Thoracic aorta (tissue), 2 donors: ENCODE measurements at places on chromosomes 1 and 21. TPM values are rescaled to one million over a fixed set of nuclear protein-coding genes. Genes with fewer than 3 reads are reported as not detected.

DNA sequence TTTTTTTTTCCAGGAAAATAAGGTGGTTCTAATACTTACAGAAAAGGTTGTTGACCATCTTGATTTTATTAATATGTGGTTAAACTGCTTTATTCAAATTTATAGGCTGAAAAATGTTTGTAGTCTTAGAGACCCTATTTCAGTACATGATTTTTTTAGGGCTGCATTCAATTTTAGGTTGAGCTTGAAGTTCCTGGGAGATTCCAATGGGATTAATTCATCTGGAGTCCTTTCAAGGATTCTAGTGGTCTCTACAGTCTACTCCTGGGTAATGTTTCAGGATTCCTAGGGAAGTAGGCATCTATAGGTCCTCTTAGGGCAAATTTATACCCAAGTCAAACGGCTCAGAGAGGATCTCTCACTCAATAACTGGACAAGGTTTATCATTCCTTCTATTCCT, 126.7 kb downstream of the HMCN1 start:
- DNase-seq, result no peak

DNA sequence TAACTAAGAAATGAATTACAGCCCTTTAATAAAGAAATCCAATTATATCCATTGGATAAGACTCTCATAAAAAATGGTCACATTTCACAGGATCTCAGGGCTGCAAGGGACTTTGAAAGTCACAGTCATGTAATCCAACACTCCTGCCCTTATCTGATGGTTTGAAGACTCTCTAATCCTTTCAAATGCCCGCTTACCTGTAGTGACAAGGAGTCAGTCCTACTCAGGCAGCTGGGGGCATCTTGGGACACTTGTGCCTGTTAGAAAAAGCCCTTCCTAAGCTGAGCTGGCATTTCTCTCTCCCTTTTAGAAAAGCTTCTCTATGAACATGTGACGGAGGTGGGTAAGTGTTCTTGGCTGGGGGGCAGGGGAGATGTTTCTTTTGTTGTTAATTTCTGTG, 11.0 kb upstream of the ZNF691 start:
- no peak for DNase-seq

DNA sequence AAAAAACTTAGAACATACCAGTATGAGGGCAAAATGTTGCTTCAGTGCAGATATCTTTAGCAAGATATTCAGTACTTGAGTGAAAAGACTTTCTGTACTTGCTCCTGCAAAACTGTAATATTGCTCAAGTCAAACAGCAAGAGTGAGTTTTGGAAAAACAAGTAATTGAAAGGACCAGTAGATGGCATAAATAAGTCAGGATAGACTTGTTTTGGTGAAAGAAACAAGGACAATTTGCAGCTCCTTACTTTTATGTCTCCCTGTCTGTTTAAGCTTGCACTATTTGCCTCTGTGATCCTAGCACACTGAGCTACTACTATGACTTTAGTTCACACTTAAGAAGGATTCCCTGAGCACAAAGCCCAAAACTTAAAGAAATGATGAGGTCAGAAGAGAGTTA, 39.1 kb downstream of the IFI44 start:
- DNase-seq, result no peak

Gene RSPO1
- total RNA-seq, result 0.95 TPM

DNA sequence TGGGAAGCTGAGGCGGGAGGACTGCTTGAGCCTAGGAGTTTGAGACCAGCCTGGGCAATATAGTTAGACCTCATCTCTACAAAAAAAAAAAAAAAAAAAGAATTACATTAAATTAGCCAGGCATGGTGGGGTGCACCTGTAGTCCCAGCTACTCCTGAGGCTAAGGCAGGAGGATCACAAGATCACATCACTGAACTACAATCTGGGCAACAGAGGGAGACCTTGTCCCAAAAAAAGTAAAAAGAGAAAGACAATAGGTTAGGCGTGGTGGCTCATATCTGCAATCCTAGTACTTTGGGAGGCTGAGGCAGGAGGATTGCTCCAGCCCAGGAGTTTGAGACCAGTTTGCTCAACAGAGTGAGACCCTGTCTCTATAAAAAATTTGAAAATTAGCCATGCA, 130.3 kb downstream of the TIAM1 start:
- DNase-seq, result no peak

Gene AUNIP
- total RNA-seq, result not detected

Gene CRYAA
- total RNA-seq, result not detected

- DNase-seq, result no peak
Observed at GRCh38 chr1:185069202-185069772, 23.9 kb downstream of the RNF2 start.

Gene ZSCAN20
- total RNA-seq, result 15.4 TPM

Gene TFAP2E
- 4.7 TPM for total RNA-seq

Gene KCNQ4
- 5.7 TPM for total RNA-seq

Gene CAMTA1
- 113 TPM for total RNA-seq

DNA sequence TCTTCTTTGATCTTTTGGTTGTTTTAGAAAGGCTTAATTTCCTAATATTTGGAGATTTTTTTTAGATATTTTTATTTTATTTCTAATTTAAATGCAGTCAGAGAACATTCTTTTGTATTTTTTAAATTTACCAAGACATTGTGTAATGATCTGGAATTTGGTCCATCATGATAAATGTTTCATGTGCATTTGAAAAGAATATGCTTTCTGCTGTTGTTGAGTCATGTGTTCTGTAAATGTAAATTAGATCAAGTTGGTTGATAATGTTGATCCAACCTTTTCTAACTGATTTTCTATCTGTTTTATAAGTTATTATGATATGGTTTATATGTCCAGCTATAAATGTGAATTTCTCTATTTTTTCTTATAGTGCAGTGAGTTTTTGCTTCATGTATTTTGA, 19.8 kb downstream of the UTS2 start:
- no peak for DNase-seq

DNA sequence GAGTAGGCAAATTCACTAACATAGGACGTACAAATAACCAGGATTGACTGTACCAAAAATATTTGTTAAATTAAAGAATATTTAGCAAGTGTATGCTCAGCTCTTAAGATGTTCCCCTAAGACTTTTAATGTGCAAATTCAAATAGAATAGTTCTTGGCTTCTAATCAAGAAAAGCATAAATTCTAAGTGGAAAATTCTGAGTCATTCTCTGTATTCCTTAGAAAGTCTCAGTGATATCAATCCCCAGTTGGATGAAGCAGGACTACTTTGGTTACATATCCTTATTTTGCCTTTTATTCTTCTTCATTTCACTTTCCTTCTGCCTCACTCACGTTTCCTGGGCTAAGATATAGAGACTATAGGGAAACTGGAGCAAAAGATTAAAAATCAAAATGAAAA, 130.2 kb downstream of the IFI44 start:
- no peak for DNase-seq

DNA sequence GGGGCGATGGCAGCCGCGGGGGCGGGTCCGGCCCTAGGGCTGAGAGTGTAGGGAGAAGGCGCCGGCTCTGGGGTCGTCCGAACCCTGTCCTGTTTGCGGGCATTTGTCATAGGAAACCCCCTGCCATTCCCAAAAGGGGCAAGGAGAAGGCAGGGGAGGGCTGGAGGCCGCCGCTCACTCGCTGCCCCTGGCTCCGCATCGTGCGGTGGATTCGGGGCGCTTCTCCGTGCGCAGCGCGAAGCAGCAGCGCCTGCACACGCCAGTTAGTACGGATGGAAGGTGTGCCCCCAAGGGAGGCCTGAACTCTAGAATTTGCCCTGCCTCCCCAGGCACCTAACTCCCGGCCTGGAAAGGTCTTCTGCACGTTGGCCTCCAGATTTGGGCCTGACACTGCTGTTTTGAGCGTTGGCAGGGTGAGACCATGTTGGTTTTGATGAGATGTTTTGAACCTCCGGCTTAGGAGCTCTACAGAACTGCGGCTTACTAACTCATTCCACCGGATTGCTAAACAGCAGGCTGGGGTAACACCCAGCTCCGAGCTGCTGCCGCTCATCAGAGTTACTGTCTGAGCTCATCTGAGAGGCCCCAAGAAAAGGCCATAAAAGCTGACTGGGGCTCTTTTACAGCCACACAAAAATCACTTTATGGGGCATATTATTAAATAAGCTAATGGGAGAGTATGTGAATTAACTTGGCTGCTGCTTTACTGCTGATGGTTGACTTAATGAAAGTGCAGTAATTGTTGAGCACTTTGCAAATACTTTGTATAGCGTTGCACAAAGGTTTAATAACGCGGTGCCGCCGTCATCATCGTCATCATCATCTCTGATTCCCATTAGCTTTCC, 987 bp downstream of the GPR137B start:
- DNase-seq, result no peak

DNA sequence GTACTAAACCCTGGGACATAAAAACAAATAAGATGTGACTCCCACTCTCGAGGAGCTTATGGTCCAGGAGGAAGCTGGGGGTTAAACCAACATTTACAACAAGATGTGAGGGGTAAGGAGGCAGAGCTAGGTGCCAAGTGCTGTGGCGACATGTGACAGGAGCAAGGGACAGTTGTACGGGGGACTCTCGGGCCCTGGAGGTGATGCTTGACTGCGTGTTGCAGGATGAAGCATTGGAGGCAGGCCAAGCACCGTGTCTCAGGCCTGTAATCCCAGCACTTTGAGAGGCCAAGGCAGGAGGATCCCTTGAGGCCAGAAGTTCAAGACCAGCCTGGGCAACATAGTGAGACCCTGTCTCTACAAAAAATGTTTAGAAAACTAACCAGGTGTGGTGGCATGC, 36.8 kb downstream of the ATP5PO start:
- DNase-seq, result no peak

Gene RNF207
- 50.1 TPM for total RNA-seq

Gene TCHH
- total RNA-seq, result 0.49 TPM

DNA sequence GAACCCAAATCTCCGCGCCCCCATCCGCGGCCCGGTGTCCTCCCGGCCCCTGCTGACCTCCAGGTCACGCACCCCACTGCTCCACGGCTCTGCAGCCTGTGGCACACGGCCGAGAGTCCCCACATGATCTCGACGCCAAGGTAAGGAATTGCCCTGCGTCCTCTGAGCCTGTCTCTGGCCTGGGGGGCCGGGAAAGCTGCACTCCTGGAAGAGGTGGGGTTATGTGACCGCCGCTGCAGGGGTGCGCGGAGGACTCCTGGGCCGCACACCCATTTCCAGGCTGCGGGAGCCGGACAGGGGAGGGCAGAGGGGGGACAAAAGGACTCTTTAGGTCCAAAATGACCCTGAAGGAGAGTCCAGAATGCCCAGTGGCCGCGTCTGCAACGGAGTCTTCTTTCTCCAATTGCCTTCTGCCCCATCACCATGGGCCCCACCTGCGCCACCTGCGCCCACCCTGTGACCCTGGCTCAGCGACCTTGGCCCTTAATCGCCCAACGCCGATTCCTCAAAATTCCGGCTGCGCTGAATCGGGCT, 997 bp upstream of the SIM2 start:
- no peak for DNase-seq

Gene PCAT6
- not detected for total RNA-seq

- no peak for DNase-seq
Observed at GRCh38 chr1:169484683-169485430, 887 bp downstream of the SLC19A2 start.

DNA sequence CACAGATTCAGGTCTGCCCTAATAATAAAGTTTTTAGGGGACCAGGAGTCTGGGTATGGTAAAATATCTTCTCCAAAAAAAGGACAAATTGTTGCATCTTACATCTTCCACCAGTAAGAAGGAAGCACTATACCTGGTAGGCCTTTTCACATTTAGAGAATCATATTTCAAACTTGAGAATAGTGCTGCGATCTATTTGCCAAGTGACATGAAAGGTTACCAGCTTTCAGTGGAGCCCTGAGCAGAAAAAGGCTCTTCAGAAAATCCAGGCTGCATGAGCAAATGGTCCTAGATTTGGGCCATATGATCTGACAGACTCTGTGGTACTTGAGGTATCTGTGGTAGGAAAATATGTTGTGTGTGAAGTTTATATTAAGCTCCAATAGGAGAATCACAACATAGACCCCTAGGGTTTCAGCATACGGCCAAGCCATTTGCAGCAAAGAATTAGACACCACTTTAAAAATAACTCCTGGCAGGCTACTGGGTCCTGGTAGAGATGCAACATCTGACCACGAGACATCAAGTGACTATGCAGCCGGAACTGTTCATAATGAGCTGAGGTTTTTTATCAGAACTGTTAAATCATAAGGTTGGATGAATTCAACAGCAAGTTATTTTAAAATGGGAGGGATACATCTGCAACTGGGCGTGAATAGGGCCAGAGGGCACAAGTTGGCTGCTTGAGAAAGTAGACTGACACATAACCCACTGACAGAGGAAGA, 38.6 kb upstream of the CCDC190 start:
- no peak for DNase-seq

GRCh38 chr1:34696981-34697380, 57.9 kb upstream of the GJB5 start:
- no peak for DNase-seq

DNA sequence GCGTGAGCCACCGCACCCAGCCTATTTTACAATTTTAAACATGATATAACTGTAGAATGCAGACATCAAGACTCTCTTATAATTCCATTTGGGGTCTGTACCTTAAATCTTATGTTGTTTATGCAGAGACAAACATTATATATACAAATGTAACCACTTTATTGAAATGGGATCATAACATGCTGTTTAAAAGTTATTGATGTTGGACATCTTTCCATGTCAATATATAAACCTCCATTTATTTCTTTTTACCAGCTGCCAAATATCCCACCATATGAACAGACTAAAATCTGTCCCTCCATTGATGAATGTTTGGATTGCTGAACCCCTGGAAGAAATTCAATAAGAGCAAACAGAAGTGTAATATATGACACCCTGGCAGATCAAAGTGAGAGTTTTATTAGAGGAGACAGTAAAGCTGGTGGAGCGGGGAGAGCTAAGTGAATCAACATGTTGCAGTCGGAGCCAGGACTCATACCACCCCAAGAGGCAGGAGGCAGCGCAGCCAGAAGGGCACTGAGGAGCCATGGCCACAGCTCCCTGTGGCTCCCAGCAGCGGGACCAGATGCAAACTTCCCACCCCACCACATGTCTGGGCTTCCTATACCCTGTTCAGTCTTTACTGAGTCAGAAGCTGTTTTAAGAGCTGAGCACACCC, 4.7 kb upstream of the PCSK9 start:
- no peak for DNase-seq

Gene CREB3L4
- 3.2 TPM for total RNA-seq

DNA sequence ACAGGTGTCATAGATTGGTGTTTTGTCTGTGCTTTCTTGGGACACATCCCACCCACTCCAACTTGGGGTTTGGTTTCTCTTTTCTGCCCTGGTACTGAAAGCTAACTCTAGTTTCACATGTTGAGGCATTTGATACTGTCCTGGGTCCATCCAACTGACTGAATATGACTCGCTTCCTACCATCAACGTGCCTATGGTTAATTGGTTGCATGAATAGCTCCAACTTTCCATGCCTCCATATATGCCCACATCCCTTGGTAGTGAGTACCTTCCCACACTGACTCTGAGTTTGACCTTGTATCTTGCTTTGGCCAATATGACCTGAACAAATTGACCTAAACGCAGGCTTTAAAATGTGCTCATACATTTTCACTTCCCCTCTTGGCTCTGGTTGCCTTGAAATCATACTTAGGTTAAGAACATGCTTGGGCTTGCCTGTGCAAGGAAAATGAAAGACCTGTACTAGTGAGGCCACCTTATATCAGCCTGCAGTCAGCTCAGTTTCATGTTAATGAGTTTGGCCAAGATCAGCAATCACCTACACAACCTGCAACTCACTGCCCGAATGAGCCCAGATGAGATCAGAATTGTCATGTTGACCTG, 81.0 kb upstream of the KCNK2 start:
- no peak for DNase-seq
